ENCODE measurements at places on chromosomes 7 and 10.

- DNase-seq = no peak
Measured at GRCh38 chr10:49187044-49187484, 1.1 kb downstream of the TMEM273 start.

- DNase-seq = no peak
Measured at GRCh38 chr10:124256151-124256550, 162.6 kb downstream of the OAT start.

- no peak for DNase-seq
Measured at GRCh38 chr10:95606922-95607321, 45.8 kb upstream of the SORBS1 start.

DNA sequence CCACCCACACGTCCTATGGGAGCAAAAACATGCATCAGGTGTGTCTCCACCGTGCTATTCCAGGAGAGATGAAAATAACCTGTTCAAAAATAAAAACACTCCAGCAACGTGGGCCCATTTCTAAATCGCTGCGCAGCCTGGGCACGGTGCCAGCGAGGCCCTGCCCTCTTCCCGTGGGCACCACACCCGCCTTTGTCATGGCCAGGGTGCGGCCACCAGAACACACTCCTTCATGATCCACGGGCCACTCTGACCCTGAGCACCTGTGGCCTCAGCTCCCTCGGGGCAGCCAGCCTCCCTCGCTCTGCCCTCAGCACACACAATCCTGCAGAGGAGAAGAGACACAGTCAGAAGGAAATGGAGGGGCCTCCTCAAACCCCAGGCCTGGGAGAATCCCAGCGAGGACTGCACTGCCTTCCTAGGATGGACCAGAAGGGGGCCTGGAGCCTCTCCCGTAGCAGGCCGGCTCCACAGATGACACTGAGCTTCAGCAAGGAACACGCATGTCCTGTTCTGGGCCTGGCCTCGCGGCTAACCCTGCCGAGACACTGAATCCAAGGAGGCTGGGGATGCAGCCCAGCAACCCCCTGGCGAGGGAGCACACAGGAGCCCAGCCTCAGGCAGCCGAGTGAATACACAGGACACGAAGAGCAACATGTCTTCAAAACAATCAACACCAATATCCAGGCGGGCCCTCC lies 169.0 kb downstream of the MAD1L1 start:
- no peak for DNase-seq

DNA sequence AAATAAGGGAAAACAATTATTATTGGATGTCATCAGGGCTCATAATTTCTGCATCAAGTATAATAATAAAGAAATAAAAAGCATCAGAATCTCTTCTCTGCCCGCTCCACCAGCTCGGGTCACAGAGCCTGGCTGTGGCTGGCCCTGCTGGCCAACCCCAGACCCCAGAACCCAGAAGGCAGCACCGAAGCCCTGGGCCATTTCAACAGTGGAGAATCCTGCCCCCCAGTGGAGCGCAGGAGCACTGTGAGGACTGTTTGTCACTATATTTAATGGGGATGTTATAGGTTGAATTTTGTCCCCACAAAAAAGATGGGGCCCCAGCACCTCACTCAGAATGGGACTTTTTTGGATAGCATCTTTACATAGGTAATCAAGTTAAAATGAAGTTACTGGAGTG lies 27.3 kb downstream of the DENND11 start:
- DNase-seq = peak; percentile 23

DNA sequence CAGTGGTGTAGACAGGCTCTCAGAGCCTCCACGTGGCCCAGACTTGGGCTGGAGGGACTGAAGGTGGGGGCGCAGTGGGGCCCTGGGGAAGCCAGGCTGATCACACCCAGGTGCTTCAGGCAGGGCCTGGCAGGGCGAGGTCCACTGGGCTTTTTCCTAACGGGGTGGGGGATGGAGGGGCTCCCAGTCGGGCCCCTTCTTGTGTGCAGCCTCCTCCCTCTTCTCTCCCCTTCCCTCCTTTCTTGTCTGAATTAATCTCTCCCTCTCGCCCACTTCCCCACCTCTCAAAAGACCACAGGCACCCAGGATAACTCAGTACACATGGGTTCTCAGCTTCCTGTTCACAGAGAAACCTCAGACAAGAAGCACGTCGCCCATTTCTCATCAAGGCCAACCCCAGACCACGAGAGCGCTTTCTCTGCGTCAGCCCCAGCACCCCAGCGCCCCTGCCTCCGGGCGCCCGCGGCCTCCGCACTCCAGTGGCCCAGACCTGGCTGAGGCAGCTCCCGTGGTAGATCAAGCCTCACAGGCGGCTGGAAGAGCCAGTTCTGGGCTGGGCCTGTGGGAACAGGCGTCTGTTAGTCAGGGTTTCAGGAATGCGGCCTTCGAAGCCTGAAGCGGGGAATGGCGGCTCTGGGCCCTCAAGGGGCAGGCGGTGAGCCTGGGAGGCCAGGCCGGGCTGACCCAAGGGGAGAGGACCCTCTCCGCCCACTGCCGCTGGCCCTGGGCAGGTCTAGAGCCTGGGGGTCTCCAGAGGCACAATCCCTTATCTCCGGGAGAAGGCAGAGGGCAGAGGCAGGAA lies 50.6 kb downstream of the PWWP2B start:
- DNase-seq = peak; percentile 87

DNA sequence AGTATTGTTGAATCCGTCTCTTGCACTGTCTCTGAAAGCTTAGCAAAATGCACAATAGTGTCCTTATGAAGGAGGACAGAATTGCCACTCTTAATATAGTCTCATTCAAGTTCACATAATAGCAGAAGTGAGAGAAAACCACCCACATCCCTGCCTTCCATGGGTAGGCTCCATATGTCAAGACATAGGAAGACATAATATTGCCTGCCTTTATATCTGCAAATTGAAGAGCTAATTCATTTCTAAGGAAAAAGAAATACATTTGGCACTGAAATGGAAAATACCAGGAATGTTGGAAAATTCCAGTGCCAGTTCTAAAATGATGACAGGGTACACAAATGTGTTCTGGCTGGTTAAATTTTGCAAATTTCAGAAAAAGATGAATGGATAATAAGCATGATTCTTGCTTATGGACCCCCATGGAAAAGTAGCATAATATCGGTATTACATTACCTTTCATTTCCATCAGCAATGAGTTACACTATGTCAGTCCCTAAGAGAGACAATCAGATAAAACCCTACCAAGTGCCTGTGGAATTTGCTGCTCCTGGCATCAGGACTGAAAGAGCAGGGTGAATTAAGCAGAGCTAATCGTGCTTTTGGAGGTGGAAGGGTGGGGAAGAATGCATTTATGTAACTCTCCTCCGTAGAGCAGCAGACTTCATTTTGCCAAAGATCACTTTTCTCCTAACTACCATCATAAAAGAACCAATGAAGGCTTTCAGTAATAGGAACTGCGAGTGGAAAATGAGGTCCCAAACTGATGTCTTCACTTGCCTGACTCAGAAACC lies 312.6 kb downstream of the FGFR2 start:
- DNase-seq = no peak

- no peak for DNase-seq
Measured at GRCh38 chr10:6574664-6575176, 5.4 kb downstream of the PRKCQ start.

- no peak for DNase-seq
Measured at GRCh38 chr10:111267673-111268072, 190.8 kb downstream of the ADRA2A start.

DNA sequence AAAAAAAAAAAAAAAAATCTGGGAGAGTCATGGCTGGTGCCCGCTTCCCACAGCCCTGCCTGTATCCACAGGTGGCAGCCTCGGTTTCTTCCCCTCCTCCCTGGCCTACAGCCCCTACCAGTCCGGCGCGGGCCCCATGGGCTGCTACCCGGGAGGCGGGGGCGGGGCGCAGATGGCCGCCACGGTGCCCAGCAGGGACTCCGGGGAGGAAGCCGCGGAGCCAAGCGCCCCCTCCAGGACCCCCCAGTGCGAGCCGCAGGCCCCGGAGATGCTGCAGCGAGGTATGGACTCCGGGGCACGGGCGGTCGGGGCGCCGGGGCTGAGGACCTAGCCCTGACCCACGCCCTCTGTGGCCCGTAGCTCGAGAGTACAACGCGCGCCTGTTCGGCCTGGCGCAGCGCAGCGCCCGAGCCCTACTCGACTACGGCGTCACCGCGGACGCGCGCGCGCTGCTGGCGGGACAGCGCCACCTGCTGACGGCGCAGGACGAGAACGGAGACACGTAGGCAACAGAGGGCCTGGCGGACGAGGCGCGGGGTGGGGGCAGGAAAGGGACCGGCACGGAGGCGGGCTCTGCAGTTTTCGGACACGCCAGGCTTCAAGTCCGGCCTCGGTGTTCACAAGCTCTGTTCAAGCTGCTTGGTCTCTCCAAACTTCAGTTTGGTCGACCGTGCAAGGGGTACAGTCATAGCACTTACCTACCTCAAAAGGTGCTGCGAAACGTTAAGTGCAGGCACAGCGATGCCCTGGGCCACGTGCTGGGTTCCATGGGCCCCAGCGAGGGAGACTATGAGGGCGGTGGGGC lies 3.9 kb downstream of the NFKB2 start:
- DNase-seq = peak; percentile 93

- DNase-seq = no peak
Measured at GRCh38 chr7:97012365-97013133, 7.2 kb downstream of the DLX6 start.

DNA sequence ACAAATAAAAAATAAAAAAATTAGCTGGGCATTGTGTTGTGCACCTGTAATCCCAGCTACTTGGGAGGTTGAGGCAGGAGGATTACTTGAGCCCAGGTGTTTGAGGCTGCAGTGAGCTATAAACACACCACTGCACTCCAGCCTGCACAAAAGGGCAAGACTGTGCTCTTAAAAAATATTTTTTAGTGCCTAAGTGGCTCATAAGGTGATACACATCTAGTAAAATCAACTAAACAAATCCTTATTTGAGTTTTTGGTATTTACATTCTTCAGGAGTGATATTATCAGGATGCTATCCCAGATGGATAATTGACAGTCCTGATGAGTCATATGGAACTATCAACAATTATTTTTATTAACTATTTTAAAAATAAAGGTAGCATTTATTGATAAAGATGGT lies 93.9 kb downstream of the EXOC6 start:
- DNase-seq = no peak

DNA sequence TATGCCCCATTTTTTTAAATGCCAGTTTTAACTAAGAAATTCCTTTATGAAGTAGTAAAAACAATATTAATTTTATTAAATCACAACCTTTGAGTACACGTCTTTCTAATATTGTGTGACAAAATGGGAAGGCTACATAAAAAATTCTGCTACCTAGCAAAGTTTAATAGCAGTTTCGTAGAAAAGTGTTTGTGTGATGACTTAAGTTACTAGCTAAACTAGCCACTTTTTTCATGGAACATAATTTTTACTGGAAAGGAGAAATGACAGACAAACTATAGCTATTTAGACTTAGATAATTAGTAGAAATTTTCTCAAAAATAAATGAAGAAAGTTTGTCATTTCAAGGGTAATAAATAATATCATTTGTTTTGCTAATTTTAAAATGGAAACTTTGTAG lies 153.1 kb downstream of the GPAM start:
- DNase-seq = no peak

- DNase-seq = no peak
Measured at GRCh38 chr7:36372156-36372555, 17.5 kb upstream of the ANLN start.

- no peak for DNase-seq
Measured at GRCh38 chr7:35313575-35313974, 59.7 kb upstream of the TBX20 start.

- no peak for DNase-seq
Measured at GRCh38 chr10:59872892-59873463, 33.4 kb downstream of the CCDC6 start.

DNA sequence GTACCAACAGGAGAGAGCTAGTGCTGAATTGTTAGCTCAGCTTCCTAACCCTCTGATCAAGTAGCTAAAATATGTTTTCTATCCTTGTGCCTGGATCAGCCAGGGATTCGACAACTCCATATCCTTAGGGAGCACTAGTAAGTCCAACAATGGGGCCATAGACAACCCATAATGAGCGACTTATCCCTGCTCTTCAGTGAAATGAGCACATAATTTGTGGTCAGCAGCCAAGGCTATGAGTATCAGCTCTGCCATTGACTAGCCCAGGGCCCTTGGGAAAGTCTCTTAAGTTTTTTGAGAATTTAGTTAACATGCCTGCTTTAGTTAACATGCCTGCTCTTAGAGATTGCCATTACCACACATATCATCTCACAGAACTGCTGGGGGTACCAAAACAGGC lies 39.3 kb downstream of the COL1A2 start:
- no peak for DNase-seq

DNA sequence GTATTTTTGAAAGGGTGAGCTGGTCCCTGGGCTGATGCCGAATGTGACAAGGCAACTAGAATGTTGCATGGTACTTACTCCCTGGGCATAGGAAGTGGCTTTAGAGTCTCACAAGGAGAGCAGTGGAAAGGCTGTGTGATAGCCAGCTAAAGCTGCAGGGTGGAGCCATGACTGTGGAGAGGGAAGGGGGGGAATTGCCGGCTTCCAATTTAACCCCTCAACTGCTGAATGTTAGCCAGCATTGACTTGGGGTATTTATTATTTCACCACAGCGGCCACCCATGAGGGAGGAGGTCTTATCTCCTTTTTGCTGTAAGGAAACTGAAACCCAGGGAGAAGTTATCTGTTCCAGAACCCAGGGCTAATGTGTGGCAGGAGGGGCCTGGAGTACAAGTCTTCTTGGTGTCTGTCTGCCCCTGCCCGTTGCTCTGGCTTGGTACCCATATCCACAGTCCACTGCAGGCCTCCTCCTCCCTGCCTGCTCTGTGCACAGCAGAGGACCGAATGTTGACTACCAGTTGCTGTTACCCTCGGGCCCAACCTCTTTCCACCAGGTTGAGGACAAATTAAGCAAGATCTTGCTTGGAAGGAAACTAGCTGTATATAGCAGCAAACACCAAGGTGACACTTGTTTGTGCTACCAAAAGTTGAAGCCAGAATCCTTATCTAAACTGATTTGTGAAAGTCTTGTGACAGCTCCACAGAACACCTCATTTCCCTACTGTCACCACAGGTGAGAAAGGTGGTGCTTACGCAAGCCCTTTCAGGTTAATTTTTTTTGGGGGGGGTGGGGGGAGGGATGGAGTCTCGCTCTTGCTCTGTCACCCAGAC lies 37.6 kb downstream of the WBP1L start:
- DNase-seq = no peak

DNA sequence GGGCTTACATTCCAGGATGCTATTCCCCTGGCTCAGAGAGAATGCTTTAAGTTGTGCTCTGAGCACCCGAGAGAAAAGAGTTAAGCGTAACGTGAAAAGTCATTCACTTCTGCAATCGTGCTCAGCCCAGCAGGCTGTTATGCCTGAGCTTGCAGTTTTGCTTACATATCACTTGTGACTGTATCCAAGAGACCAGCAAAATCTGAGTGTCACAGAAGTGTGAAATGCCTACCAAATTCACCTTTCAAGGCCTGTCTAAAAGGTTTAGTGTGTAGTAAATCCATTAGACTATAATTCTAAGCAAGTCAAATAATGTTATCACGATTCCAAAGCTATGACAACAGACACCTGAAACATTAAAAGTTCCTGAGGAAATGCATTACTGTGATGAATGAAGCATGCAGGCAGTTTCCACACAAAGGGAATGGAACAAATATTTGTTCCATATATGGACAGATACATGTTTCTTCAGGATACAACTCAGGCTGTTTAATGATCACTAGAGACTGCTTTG lies 20.1 kb downstream of the ITGB1 start:
- no peak for DNase-seq
